ENCODE measurements at places on chromosomes 1 and 21.

- peak; percentile 55 for DNase-seq
These were observed 26.8 kb downstream of the TSHB start for GRCh38 chr1:115056395-115056798.

DNA sequence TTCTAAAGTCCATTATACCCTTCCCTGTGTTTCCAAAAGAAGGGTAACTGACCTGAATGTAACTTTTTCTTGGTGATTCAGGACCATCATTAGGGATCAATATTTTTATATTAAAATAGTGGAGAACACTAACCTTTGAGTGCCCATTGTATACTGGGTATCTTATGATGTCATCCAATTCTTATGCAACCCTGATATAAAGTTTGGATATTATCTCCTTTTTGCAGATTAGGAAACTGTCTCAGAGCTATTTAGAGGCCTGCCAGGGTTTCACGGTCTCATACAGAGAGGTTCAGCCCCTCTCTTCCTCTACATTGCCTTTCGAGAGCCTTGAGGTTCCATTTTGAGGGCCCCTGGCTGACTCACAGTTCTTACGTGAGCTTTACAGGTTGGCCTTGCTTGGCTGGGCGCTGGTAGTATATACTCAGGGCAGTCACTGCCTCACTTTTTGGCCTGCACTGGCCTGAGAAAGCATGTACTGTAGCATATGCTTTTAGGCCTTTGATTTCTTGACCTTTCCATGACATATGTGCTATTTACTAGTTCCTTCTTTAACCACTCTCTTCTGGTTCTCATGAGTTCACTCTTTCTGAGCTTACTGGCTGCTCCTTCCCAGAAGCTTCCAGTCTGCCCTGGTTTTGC is 15.7 kb upstream of the FOXO6 start:
- no peak for DNase-seq

- DNase-seq: no peak
These were observed 626 bp downstream of the CXADR start for GRCh38 chr21:17513214-17514123.

DNA sequence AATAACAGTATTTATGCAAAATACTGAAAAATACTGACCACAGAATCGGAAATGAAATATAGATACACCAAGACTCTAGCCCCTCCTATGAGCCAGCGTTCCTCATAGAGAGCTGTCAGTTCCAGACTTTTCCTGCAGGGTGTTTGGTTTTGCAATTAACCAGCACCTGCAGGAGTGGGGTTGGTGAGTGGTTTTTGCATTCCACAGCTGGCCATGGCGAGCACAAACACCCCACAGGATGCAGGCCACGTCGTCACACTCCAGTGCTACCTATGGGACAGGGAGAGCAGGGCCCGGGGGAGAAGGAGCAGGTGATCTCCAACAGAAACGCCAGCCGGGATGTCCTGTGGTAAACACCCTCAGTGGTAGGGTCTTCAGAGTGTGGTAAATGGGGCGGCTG is 94.1 kb downstream of the ERG start:
- DNase-seq: no peak

- no peak for DNase-seq
These were observed 131.5 kb downstream of the HUNK start for GRCh38 chr21:32004291-32004690.

- no peak for DNase-seq
These were observed 21.9 kb upstream of the EEIG2 start for GRCh38 chr1:108537976-108538375.

GRCh38 chr1:180301135-180301742 is 71.2 kb downstream of the LHX4 start:
- no peak for DNase-seq

- no peak for DNase-seq
These were observed 23.9 kb downstream of the RAB3B start for GRCh38 chr1:51966559-51966958.

- DNase-seq: peak; percentile 64
These were observed 160.5 kb downstream of the LRRC40 start for GRCh38 chr1:70044832-70045231.

GRCh38 chr1:34845131-34845901 is 14.2 kb downstream of the SMIM12 start:
- DNase-seq: no peak

- DNase-seq: no peak
These were observed 6.7 kb upstream of the SH2D2A start for GRCh38 chr1:156823210-156823790.

DNA sequence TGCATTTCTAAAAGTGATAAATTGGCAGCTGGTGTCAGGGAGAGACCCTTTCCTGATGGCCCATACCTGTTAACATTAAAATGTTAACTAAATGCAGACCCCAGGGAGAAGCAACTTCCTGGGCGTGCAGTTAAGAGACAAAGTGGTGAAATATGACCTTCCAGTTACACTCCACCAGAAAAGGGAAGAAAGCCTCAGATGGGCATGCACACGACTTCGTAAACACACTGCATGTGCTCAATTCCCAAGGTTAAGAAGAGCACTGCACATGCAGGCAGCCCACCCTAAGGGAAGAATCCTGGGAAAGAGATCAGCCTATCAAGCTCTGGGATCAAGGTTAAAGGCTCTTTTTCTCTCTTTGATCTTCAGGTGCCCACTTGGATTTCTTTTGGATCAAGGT is 9.7 kb upstream of the GBP6 start:
- no peak for DNase-seq

- DNase-seq: no peak
These were observed 212.0 kb downstream of the SLC45A1 start for GRCh38 chr1:8529901-8530300.

- DNase-seq: no peak
These were observed 45.4 kb downstream of the TNFSF18 start for GRCh38 chr1:173005196-173005864.

DNA sequence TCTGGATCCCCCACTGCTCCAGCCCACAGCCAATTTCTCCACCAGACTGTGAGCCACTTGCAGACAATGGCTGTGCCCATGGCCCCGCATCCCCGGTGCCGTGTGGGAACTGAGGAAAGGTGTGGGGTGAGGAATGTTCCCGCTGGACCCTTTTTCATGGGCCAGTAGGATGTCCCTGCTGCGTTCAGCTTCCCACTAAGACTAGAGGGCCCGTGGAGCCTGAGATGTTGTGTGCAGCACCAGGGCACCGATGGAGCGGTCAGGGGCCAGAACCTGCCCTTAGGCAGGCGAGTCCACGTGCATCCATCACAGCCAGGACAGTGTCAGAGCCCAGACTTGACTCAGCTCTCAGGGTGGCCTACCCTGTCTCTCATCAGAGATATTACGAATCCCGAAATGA is 105.7 kb upstream of the COL6A1 start:
- DNase-seq: no peak

GRCh38 chr1:20322081-20322824 is 31.6 kb downstream of the VWA5B1 start:
- no peak for DNase-seq

- no peak for DNase-seq
These were observed 12.6 kb upstream of the IFNAR1 start for GRCh38 chr21:33312121-33312520.

DNA sequence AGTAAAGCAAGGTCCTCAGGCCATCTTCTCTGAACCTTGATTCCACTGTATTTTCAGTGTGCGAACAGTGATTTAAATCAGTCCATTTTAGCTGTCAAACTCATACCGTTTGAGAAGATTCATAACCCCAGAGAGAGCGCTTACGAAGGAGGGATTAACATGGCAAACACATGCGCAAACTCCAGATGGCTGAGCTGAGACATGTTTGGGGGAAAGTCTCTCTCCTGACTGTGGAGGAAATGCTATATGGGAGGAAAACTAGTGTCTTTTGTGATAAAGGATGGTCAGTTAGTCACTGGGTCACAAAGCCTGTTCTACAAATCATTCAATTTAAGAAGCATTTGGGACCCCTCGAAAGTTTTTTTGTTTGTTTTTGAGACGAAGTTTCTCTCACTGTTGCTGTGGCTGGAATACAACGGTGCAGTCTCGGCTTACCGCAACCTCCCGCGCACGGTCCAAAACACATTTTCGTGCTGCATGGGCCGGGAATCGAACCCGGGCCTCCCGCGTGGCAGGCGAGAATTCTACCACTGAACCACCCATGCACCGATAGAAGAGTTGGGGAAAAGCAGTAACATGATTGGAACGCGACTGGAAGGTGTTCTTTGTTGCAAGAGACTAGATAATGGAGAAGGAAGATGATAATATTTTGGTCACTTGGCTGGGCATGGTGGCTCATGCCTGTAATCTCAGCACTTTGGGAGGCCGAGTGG is 58.4 kb upstream of the CXADR start:
- DNase-seq: peak; percentile 72

DNA sequence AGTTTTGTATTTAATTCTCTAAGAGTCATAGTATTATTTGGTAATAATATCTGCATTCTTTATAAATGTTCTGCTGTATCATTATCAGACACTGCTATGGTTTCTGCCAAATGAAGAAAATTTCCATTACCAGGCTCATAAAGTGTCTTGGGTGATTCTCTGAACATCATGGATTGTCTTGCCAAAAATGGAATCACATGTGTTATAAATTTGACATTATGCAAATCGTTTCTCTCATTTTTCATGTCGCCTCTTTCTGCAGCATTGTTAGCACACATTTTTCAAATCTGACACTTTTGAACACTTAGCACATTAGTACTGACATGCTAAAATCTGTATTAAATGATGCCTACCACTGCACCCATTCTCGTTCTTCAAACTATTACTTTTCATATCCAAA is 74.2 kb upstream of the NEK7 start:
- no peak for DNase-seq

DNA sequence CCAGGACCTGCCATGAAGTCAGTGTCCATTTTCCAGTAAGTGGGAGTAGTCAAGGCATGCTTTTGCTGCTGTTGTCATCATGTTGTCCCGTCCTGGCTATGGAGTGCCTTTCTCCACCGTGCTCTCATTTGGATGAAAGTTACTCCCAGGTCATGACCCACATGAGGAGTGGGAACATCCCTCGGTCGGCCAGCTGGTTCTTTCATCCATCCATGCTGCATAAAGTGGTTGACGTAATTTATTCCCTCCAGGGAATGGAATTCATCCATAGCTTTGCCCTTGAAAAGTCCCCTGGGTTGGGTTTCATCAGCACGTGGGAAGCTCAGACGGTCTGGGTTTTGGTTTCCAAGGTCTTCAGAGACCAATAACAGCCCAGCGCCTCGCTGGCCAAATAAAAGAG is 11.6 kb downstream of the PLA2G2A start:
- no peak for DNase-seq

DNA sequence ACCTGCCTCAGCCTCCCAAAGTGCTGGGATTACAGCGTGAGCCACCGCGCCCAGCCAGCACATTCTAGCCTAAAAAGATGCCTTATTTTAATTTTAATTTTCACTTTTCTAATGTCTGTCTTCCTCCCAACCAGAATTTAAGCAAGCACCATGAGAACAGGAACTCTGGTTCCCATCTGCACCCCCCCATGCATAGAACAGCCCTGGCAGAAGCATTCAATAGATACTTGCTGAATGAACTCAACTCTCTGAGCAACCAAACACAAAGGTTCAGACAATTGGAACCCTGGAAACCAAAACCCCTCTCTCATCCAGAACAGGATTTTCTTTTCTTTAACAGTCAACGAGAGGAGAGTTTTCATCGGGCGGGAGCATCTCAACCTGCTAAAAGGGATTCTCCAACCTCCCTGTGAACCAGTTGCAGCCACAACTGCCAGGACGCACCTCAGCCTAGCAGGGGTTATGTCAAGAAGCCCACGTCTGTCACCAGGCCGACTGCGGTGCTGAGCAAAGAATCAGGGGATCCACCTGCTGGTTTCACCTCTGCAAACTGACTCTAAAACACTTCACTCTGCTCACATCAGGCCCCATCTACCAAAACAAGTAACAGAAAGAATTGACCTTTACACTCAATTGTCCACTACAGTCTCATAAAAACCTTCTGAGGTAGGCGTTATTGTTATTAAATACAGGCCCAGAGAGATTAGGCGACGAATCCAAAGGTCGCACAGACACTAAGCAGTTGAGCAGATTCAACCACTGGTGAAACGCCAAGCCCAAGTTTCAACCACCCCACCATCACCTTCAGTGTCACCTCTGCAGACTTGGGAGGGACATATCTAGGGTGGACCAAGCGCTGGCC is 1.7 kb downstream of the KIAA2013 start:
- DNase-seq: no peak

- DNase-seq: no peak
These were observed 8.8 kb downstream of the RAB25 start for GRCh38 chr1:156069490-156070455.

DNA sequence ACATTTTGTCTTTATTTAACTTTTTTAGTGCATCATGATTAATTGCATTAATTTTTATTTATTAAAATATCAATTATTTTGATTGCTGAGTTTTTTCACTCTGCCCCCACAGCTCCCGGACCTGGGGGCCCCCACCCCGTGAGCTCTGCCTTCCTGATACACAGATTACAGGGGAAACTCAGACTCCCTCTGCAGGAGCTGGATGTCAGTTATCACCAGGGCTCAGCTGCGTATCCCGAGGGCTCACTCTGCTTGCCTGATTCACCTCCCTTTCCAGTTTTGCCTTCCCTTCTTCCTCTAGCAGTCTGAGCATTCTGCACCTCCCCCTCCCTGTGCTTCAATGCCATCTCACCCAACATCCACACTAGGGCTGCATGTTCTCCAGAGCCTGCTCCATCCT is 98.2 kb downstream of the ATP1A1 start:
- no peak for DNase-seq

DNA sequence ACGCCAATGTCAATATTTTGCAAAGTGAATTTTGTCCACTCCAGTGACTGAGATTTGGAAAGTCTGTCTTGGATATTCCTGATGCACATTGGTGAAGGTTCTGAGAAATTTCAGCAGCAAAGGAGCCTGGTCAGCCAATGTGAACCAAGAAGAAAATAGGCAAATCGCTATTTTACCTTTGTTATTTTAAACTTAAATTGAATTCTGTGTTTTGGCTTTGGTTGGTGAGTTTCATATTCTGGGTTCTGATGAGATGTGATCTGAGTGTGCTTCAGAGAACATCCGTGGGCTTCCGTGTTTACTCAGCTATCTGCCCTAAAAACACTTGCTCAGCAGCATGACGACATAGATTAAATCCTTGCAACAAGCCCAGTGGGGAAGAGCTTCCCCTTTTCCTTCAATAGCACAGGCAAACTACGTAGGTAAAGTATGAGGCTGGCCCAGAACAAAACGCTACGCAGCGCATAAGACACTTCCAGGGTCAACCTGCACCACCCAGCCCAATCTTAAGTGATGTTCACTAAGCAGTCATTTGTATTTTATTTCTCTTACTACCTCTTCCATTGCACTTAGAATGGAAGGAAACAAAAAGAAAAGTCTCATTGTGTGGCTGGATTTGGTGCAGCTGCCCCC is 176.4 kb upstream of the KAZN start:
- no peak for DNase-seq

- DNase-seq: no peak
These were observed 48.7 kb downstream of the ELAPOR1 start for GRCh38 chr1:109162626-109163025.

Measured in non-pigmented ciliary epithelial cell (primary cell).